ENCODE measurements at places on chromosomes 4 and X.

GRCh38 chrX:135632353-135632752 lies 81.1 kb upstream of the CT45A1 start:
- DNase-seq, result no peak

DNA sequence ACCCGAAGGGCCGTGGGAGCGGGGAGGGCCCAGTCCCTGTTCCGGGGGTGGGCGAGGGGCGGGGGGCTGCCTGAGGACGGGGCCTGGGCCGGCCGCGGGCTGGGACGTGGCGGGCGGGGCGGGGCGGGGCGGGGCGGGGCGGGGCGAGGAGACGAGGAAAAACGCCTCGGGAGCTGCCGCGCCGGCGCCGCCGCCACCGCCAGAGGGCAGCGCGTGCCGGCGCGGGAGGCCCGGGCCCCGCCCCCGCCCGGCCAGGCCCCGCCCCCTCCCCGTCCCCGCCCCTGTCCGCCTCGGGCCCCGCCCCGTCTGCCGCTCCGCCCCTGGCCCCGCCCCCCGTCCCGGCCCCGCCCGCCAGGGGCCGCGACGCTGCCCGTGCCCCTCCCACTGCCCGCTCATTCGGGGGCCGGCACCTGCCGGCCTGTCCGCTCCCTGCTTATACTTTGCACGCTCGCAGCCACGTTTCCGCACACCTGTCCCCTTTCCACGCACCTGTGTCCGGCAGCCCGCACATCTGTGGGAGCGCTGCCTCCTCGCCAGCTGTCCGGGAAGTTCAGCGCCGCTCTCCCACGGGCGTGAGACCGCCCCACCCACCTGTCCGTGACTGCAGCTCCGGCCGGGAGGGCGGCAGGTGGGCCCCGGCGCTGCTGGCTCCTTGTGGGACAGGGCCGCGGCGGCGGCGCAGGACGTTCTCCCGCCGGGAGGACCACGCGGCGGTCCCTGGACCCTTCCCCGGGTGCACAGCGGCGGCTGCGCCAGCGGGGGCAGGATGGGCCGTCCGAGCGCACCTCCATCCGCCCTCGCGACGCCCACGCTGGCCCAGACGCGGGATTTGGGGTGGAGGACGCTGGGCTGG lies 1.7 kb upstream of the FGFRL1 start:
- no peak for DNase-seq

DNA sequence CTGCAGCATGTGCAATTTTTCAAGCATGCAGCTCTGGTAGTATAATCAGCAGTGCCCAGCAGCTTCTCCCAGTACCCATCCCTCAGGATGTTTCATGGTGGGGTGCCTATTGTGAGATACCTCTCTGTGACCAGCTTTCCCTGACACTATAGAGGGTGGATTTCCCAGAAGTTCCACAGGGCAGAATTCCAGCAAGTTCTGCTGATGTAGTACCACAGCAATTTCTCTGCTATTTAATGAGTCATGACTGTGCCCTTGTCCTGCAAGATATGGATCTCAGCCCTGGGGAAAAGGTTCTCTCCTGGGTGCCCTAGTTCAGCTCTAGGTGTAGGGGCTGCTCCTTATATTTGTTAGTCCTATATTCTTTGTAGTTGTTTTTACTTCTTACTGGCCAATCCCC lies 174.8 kb downstream of the ENOX2 start:
- DNase-seq, result no peak

GRCh38 chrX:55754861-55755294 lies 37.3 kb downstream of the RRAGB start:
- no peak for DNase-seq

DNA sequence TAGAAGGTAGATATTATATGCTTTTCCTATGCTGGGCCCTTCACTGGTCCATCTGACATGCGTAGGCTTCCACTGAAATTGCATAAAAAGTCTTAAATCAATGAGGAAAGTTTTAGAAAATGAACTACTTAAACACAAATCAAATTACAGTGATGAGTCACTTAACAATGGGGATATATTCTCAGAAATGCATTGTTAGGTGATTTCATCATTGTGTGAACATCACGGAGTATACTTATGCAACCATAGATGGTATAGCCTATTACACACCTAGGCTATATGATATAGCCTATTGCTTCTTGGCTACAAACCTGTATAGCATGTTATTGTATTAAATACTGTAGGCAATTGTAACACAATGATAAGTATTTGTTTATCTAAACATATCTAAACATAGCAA lies 10.3 kb downstream of the STAP1 start:
- DNase-seq, result no peak

Data from foreskin melanocyte (primary cell).